Astrocyte of the cerebellum (primary cell): ENCODE measurements at places on chromosomes 11 and 22.
A peak's percentile ranks its signal among the peaks of the same experiment; 100 is the strongest.

DNA sequence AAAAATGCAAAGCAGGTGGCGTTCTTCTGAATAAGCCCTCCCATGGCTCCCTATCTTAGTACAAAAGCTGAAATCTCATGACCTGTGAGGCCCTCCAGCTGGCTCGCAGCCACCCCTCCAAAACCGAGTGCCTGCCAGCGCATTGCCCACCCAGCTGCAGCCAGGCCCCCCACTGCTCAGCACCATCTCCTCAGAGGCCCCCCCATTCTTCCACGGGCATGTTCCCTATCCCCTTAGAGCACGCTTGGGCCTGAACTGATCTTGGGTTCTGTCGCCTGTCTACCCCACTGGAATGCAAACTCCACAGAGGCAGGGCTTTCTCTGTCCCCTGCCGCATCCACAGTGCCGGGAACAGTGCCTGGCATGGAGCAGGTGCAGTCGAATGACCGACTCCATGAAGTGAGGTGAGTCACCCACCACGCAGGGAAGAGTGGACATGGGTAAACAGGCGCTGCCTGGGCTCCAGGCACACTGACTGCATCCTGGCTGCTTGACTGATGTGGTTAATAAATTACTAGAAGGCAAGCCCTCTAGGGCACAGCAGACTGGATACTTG lies 11.3 kb upstream of the EFCAB6 start:
- no peak for DNase-seq

GRCh38 chr22:32389685-32390084 lies 22.4 kb downstream of the RTCB start:
- no peak for DNase-seq

GRCh38 chr11:92707173-92707619 lies 262.3 kb upstream of the MTNR1B start:
- DNase-seq = no peak

DNA sequence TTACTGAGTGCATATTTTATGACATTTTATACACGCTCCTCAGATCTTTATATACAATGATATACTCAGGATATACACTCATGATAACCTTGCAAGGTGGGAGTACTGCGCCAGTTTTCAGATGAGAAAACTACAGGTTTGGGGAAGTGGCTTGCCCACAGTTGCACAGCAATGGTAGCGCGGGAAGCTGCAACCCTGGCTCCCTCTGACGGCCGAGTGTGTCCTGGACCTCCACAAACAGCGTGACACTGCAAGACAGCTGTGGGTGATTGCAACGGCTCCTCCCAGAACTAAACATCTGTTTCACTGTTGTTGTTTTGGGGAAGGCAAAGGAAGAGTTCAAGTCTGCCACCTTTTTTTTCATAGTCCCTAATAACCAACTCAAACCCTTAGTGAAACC lies 47.0 kb downstream of the PACSIN2 start:
- no peak for DNase-seq

- DNase-seq = no peak
These were observed 247.7 kb downstream of the GUCY1A2 start for GRCh38 chr11:106770489-106771085.

- DNase-seq = no peak
These were observed 3.2 kb upstream of the CST6 start for GRCh38 chr11:66008468-66009101.

DNA sequence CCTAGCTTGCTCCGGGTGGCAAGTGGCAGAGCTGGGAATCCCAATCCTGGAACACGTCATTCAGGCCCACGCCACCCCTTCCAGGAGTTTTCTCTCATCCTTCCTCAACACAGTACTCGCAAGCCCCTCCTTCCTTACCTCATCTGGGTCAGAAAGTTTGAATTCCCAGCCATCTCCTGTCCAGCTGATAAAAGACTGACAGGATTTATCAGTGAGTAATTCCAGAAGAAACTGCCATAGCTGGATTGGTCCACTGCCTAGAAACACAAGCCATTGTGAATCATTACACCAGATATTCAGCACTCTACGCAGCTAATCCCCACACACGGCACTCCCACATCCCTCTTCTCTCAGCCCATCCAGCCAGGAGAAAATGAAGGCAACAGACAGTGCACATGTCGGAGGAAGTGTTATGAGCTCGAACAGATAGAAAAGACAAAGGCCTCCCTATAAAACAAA lies 124.0 kb downstream of the ETS1 start:
- DNase-seq = no peak

GRCh38 chr11:28767574-28767973 lies 659.4 kb downstream of the METTL15 start:
- DNase-seq = no peak

DNA sequence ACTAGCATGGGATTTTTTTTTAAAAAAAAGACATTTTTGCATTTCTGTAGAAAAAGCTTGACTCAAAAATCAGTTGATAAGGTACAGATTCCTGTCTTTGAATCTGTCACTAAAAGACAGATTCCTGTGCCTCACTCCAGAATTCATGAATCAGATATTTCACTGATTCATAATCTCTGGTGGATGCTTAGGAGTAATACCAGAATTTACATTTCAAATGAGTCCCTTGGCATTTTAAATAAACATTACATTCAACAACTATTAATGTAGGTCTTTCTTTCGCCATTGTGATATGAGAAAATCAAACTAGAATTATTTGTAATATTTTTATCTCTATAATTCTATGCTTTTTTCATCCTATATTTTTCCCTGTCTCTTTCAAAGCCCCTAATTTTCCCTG lies 128.3 kb downstream of the APIP start:
- DNase-seq = no peak

GRCh38 chr11:65503949-65504673 lies 5.3 kb downstream of the MALAT1 start:
- DNase-seq = no peak

DNA sequence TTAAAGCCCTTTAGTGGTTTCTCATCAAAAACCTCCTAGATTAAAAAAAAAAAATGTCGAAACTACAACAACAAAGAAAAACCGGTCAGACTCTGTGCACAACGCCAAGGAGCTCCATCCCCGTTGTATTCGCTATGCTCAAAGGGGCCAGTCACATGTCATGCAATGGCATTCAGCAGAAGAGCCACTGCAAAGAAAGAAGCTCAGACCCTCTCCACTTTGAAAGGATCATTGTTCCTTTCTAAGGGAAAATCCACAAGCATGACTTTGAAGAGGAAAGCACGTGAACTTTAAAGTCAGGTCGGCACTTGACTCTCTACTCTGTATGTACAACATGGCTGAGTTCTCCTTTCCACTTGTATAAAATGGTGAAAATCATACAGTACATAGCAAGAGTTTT lies 655.6 kb downstream of the ETS1 start:
- DNase-seq = no peak

DNA sequence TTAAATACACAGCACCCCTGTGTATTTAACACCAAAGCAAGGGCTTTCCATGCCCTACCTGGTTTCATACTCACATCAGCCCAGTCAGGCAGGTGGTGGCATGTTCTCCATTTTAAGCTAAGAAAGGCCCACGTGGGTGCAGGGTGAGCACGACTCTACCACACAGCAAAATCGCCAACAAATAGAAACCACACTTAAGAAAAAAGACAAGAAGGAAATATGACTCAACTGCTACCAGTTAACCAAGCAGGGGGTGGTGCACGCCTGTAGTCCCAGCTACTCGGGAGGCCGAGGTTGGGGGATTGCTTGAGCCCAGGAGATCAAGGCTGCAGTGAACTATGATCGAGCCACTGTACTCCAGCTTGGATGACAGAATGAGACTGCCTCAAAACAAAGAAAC lies 35.2 kb upstream of the TFIP11 start:
- no peak for DNase-seq

DNA sequence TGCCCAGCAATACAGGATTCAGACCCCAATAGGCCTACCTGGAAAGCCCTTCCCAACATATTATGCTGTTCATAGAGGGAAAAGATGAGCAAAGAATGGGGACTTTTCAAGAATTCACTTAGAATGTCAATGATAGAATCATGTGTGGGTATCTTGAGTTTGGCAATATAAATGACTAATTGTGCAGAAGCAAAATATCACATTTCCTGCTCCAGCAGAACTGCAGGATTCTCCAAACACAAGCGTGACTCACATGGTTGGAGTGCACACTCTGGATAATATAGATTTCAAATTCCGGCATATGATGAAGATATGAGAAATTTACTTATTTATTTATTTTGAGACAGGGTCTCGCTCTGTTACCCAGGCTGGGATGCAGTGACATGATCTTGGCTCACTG lies 12.5 kb upstream of the APOL5 start:
- DNase-seq = peak; percentile 39

DNA sequence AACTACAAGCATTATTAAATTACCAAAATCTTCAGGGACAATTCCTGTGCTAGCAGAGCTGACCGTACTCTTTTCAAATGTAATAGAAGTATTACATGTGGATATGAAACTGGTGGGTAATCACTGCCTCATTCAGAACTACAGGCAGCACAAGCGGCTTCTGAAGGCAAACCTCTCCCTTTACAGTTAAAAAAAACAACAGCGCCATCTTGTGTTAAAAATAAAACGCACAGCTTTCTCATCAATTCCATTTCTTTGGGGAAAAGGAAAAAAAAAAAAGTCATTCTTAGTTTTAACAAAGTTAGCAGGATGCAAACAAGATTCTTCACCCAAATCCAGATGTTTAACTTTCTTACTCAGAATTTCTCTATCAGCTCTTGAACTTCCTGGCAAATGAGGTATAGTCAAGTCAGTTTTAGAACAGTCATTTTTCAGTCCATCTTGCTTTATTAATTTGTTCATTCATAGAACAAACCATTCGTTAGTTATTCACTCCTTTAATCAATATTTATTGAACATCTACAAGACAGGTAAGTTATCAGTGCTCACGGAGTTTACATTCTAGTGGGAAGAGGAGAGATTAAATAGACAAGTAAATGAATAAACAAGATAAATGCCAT lies 331.8 kb upstream of the MPPED2 start:
- DNase-seq = peak; percentile 45

GRCh38 chr22:27019827-27020226 lies 362.4 kb downstream of the MIAT start:
- no peak for DNase-seq

GRCh38 chr22:28014211-28015045 lies 95.4 kb upstream of the PITPNB start:
- DNase-seq = no peak

GRCh38 chr22:43153899-43154298 lies 2.5 kb downstream of the TSPO start:
- no peak for DNase-seq

- DNase-seq = no peak
These were observed 23.3 kb downstream of the ST3GAL4 start for GRCh38 chr11:126378763-126379162.

DNA sequence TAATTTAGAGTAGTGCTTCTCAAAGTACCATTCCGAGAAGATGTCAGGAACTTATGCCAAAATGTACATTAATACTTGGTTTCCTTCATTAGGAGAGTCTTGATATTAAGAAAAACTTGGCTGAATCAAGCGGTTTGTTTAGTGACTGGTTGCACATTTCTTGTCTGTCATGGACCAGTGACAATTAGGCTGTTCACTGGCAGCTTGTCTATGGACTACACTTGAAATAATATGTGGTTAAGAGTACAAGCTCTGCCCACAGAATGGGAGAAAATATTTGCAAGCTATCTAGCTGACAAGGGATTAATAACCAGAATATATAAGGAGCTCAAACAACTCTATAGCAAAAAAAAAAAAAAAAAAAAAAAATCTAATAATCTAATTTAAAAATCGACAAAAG lies 24.6 kb downstream of the COA4 start:
- no peak for DNase-seq

DNA sequence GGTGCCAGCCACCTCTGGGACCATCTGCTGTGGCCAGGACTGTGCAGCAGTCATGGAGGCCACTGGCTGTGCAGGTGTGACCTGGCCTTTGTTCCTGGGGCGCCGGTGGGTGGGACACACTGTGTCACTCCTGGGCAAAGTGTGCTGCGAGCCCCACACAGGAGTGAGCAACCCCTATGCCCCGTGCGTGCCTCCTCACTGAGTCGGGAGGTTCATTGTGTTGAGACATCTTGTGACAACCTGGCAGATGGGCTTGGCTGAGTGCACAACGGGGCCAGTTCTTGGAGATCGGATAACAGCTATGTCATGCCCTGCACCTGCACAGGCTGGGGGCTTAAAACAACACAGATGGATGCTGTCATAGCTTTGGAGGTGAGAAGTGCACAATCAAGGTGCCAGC lies 13.5 kb downstream of the ANO1 start:
- no peak for DNase-seq
